ENCODE measurements at places on chromosomes 6 and 20.

GRCh38 chr20:52039790-52040189, 151.8 kb downstream of the ZFP64 start:
- DNase-seq, result no peak

GRCh38 chr6:8229915-8230756, 127.8 kb upstream of the EEF1E1 start:
- DNase-seq, result no peak

DNA sequence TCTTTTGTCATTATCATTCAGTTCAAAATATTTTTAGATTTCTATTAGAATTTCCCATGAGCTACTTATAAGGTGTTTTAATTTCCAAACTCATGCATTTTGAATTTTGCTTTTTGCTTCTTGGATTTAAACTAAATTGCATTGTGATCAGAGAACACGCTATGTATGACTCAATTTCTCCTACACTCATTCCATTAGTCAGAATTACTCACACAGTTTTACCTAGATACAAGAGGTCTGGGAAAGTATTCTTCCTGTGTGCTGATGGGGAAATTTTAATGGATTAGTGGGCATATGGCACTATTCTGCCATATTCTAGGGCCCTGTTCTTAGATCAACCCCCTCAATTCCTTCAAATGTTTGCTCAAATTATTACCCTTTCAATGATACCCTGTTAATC, 49.9 kb upstream of the BMP5 start:
- peak; percentile 26 for DNase-seq

DNA sequence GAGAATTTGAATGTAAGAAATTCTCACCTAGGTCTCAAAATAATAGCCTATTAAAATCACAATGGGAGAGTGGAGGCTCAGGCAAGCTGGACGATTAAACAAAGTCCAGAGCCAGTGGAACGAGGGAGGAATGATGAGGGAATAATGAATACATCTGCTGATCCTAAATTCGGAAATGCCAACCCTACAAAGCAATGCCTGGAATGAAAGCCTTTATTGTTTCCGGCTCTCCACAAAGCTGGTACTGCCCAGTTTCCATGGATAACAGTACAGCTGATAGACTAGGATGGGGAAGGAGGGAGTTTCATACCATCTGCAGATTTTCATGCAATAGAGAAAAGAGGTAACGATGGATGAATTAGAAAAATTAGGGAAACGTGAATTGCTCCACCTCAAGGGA, 356.1 kb downstream of the CBLN4 start:
- DNase-seq, result no peak

DNA sequence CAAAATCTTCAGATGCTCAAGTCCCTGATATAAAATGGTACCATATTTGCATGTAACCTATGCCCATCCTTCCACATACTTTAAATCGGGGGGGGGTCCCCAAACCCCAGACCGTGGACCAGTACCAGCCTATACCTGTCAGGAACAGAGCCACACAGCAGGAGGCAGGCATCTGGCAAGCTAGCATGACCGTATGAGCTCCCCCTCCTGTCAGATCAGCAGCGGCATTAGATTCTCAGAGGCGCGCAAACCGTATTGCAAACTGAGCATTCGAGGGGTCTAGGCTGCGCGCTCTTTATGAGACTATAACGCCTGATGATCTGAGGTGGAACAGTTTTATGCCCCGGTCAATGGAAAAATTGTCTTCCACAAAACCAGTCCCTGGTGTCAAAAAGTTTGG, 30.7 kb downstream of the FGD2 start:
- no peak for DNase-seq

- DNase-seq, result no peak
Observed at GRCh38 chr6:137931849-137932465, 64.9 kb downstream of the TNFAIP3 start.

GRCh38 chr6:156396791-156397418, 380.3 kb upstream of the ARID1B start:
- no peak for DNase-seq

DNA sequence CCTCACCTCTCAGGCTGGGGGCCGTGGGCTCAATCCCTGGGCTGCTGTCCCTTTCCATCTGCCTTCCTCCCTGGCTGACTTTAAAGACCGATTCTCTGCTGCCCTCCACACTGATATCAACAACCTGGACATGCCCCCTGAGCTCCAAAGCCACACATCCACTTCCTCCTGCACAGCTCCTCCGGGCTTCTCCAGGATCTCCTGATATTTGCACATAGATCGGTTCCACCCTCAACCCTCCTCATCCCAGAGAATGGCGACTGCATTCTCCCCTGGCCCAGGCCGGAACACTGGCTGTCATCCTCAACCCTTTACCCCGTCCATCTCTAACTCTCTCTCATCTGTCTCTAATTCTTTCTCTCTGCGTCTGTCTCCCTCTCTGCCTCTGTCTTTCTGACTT, 21.0 kb upstream of the NOL4L start:
- DNase-seq, result no peak

DNA sequence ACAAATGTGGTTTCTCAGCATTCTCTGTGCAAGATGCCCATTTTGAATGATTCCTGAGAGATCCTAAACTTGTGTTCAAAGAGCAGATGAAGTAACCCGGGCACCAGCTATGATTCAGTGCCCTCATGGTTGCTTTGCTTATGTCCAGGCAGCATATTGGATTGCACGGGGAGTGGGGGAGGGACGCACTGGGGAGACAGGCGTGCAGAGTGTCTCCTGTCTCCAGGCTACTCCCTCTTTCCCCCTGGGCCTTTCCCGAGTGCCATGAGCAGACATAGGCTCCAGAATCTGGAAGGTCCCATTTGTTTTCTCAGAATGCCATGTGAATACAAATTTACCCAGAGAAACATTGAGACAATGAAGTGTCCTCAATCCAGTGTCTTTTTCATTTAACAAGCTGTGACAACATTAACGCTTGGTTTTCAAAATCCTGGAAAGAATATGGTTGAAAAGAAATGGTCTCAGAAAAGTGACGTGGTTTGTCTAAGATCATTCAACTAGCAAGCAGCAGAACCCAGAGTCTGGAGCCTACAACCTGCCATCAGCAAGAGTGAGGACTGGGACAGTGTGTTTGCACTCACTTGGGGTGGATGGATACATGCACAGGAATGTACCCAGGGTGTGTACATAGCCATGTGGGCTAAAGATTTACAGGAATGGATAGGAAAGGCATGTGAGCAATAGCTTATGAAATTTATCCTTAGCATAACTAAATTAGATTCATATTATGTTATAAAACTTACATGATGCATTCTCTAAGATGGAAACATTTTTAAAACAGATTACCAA, 4.2 kb downstream of the SYNDIG1 start:
- DNase-seq, result peak; percentile 59

GRCh38 chr6:141445928-141446628, 686.6 kb upstream of the GJE1 start:
- DNase-seq, result no peak

DNA sequence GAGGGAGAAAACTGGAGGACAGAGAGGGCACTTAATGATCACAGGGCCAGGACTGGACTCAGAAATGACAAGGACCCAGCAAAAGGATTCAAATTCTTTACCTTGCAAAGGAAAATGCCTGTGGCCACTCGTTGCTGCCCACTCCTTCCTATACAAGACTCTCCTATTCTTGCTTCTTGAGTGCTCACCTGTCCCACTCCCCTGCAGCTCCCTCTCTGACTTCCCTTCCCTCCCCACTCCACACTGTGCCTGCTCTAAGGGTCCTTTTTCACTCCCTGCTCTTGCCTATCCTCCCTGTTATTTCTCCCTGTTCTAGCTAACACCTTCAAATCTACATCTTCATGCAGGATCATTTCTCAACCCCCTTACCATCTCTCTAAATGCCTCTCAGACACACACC, 56.1 kb downstream of the UNC5CL start:
- no peak for DNase-seq

DNA sequence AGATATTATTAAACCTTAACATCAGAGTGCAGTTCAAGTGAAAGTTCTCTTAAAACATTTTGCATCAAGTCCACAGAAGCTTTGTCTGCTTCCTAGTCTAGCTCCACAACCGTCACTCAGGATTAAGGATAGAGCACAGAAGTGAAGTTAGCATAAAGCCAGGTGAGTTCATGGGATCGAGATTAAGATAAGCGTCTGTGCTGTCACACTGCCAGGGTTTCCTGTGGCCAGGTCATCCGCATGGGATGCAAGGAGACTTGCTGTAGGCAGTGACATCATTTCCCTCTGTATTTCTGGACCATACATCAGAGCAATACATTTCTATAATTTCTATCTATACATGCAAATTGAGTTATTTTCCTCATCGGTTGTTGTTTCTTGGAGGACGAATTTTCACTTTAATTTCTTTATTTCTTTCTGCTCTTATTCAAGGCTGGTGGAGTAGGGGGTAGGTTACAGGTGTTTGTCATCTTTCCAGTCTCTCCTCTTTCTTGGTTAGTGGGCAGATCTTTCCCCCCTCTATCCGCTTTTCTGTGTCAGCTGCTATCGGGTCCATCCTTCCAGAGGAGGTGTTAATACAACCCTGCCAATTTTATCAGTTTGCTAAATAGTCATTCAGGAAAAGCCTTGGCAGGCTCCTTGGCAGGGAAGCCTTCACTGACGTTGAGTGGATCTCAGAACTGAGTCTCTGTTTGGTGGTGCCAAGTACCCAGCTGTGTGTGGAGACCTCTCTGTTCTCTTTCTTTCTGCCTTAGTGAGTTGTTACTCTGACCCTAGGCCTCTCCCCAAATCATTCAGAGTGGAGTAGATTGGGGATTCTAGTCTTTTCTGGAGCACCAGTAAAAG, 307.6 kb upstream of the MAP3K7 start:
- no peak for DNase-seq

DNA sequence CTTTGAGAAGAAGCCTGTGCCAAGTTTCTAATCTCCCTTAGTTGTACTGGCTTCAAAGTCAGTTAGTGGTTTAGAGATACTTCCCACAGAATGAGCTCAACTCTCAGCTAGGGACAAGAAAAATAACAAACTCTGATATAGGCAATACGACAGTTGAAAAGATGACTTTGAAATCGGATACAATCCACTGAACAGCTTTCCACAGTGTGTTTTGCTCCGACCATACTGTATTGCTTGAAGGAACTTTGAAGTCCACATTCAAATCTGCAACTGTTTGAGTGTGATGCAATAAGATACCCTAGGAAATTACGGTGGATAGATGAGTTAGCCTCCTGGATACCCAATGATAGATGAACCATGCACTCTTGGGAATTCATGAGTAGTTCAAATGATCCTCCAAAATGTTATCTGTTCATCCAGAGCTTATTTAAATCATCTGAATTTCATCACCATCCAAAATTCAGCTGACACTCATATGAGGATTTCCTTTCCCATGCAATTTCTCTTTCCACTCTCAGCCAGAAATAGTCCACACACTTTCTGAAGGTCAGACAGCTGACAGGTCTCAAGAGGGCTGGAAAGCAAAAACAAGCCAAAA, 443.8 kb downstream of the HAO1 start:
- DNase-seq, result peak; percentile 32

- no peak for DNase-seq
Observed at GRCh38 chr20:21074605-21075336, 31.4 kb downstream of the LINC00237 start.

- DNase-seq, result peak; percentile 35
Observed at GRCh38 chr6:131997429-131998153, 46.4 kb upstream of the CCN2 start.

GRCh38 chr20:32158351-32158750, 48.8 kb downstream of the TM9SF4 start:
- no peak for DNase-seq

- DNase-seq, result no peak
Observed at GRCh38 chr20:11702721-11703518, 214.8 kb upstream of the BTBD3 start.

- DNase-seq, result no peak
Observed at GRCh38 chr6:83431545-83432155, 799 bp upstream of the ME1 start.

- DNase-seq, result peak; percentile 66
Observed at GRCh38 chr20:51854921-51855320, 52.6 kb upstream of the SALL4 start.

- DNase-seq, result peak; percentile 60
Observed at GRCh38 chr6:82076916-82077315, 170.6 kb downstream of the IBTK start.

DNA sequence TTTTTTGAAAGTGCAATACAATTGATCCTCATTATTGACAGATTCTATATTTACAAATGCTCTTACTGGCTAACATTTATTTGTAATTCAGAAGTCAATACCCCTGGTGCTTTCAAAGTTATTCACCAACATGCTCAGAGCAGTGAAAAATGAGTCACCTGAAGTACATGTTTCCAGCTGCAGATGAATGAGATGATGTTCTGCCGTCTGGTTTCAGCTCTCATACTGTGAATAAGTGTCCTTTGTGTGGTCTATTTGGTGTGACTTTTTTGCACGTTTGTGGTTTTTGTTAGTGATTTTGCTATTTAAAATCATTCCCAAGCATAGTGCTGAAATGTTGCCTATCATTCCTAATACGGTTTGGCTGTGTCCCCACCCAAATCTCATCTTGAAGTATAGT, 22.3 kb upstream of the EYA4 start:
- no peak for DNase-seq

DNA sequence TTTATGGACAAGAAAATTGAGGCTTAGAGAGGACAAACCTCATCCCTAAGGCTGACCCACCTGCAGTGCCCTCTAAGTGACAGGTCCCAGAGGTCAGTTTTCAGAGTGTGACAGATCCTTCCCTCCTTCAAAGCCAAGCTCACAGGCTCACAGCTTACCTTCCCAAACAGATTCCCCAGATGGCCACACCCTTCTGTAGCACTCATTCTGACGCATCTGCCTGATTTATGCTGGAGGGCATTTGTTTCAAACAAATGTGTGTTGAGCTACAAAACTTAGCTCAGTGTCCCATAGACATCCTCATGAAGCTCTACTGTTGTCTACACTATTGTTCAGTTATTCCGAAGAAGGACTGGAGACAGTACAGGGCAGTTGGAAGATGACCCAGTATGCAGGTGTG, 60.6 kb upstream of the RIN2 start:
- no peak for DNase-seq

- no peak for DNase-seq
Observed at GRCh38 chr6:4910037-4910760, 93.6 kb downstream of the RPP40 start.

GRCh38 chr6:33428224-33428965, 8.5 kb downstream of the SYNGAP1 start:
- peak; percentile 33 for DNase-seq

GRCh38 chr20:4100679-4101078, 85.3 kb upstream of the RNF24 start:
- DNase-seq, result no peak

GRCh38 chr20:32626859-32627636, 41.9 kb upstream of the NOL4L start:
- DNase-seq, result no peak

- peak; percentile 94 for DNase-seq
Observed at GRCh38 chr6:27495386-27496135, 22.7 kb upstream of the ZNF184 start.

DNA sequence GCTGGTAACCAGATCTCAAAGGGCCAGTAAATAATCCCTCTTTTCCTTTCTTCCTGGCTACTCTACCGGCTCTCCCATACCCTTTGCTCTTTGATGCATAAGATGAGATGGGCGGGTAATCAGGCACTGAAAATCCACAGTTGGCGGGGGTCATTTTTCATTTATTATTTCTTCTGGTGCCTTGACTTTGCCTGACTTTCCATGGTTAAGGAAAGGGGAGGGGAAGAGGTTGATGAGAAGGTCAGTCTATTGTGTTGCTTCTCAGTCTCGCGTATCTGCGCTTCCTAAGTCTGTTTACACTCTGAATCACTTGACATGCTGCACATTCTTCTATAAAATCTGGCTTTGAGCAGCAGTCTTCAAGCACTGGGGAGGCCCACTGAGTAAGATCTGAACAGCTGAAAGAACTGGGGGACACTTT, 121.1 kb upstream of the HDGFL1 start:
- DNase-seq, result peak; percentile 85
